ENCODE measurements at places on chromosomes 11 and 22.

DNA sequence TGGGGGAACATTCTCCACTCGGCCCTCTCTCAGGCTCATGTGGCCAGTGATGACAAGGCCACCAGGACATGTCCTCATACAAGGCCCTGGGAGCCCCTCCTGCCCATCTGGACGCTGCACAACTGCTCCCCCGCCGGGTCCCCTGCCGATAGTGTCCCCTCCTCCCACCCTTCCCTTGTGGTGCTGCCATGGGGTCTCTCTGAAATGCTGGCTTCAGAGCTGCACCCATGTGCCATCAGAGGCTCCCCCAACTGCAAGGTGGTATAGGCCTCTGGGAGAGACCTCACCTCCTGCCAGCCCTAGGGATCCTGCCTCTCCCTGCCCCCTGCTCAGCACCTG lies 113.0 kb downstream of the KCNQ1OT1 start:
- DNase-seq: no peak

- no peak for DNase-seq
These were observed 42.2 kb downstream of the USP28 start for GRCh38 chr11:113833151-113833550.

- no peak for DNase-seq
These were observed 53.3 kb upstream of the PRDM11 start for GRCh38 chr11:45092901-45093760.

- DNase-seq: peak; percentile 93
These were observed 8.5 kb upstream of the NAALADL1 start for GRCh38 chr11:65066805-65067291.
